Osteoblast (primary cell): ENCODE measurements at places on chromosomes 5 and 9.

DNA sequence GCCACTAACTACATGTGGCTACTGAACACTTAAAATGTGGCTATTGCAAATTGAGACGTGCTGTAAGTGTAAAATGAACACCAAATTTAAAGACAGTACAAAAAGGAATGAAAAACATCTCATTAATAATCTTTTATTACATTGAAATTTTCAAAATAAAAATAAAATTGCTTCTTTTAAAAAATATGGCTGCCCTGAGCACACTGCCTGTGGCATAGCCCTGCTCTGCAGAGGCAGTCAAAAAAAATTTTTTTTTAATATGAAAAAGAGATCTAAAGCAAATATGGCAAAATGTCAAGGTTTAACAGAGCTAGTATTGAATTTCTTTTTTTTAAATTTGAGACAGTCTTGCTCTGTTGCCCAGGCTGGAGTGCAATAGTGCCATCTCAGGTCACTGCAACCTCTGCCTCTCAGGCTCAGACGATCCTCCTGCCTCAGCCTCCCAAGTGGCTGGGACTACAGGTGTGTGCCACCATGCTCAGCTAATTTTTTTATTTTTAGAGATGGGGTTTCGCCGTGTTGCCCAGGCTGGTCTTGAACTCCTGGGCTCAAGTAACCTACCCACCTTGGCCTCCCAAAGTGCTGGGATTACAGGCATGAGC, 25.6 kb downstream of the CARNMT1 start:
- H3K27me3 ChIP-seq = no peaks in the 10 kb centered on the region
- H3K36me3 ChIP-seq = no peaks in the 10 kb centered on the region
- H3K27ac ChIP-seq = no peak overlapping the region
- no peak overlapping the region for H3K4me3 ChIP-seq

- no peak overlapping the region for H3K4me3 ChIP-seq
- H3K27me3 ChIP-seq = no peaks in the 10 kb centered on the region
- peak overlapping the region; percentile 61 for H3K27ac ChIP-seq
- DNase-seq = peak; percentile 71
Observed at GRCh38 chr9:124291801-124292396, 34.1 kb downstream of the NEK6 start.

- peaks cover 20% of the 10 kb centered on the region for H3K4me1 ChIP-seq
- peak; percentile 84 for DNase-seq
- H3K27me3 ChIP-seq = no peaks in the 10 kb centered on the region
- no peak overlapping the region for H3K4me3 ChIP-seq
- H3K36me3 ChIP-seq = no peaks in the 10 kb centered on the region
- no peak overlapping the region for H3K27ac ChIP-seq
Observed at GRCh38 chr5:159510282-159510681, 180.0 kb upstream of the IL12B start.

DNA sequence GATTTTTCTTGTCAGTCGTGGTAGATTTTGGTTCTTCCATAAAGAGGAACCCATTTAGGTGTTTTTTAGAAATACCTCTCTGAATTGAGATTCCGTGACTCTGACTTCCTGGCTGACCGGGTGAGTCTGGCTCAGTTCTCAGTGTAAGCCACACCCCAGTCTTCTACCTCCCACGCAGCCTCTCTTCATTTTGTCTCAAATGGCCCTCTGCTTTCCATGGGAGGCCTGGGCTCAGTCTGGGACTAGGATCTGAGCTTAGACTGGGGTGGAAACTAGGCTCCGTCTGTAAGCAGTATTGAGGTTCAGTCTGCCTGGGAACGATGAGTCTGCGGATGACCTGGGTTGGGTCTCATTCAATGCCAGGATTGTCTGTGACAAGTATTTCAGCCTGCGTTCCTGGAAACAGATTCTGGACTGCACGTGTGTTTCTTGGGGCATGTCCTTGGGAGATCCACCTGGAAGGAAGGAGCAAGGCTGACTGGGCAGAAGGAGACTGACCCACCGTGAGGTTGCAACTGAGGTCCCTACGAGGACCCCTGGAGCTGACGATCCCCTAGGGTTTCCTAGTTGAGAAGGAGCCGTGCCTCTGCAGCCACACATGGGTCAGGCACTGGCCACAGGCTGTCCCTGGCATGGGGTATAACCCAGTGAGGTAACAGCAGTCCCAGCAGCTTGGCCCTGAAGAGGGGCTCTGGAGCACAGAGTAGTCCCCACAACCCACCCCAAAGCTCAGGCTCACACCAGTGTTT, 12.4 kb upstream of the CRB2 start:
- no peaks in the 10 kb centered on the region for H3K36me3 ChIP-seq
- no peak overlapping the region for H3K4me3 ChIP-seq
- no peak overlapping the region for H3K27ac ChIP-seq
- peaks cover 7% of the 10 kb centered on the region for H3K27me3 ChIP-seq

DNA sequence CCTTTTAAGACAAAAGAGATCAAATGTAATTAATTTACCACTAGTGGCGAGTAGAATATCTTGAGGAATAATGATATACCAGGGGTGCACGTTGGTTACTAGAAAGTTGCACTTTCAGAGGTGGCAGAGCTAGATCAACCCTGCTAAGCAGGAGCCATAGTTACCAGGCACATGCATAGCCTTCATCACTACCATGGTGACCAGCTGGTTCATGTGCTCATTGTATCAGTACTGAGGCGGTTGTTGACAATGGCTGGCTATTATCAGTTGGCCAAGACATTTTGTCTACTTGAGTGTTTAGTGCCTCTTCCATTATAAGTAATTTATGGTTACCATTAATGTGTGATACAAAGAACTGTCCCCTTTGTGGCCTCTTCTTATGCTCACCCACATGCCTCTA, 201.2 kb downstream of the FGF10 start:
- no peak overlapping the region for H3K27ac ChIP-seq
- no peaks in the 10 kb centered on the region for H3K36me3 ChIP-seq
- no peaks in the 10 kb centered on the region for H3K27me3 ChIP-seq

GRCh38 chr5:42467981-42468524, 44.8 kb downstream of the GHR start:
- no peak overlapping the region for H3K4me3 ChIP-seq
- H3K27me3 ChIP-seq = no peaks in the 10 kb centered on the region
- no peak for DNase-seq
- no peaks in the 10 kb centered on the region for H3K4me1 ChIP-seq

DNA sequence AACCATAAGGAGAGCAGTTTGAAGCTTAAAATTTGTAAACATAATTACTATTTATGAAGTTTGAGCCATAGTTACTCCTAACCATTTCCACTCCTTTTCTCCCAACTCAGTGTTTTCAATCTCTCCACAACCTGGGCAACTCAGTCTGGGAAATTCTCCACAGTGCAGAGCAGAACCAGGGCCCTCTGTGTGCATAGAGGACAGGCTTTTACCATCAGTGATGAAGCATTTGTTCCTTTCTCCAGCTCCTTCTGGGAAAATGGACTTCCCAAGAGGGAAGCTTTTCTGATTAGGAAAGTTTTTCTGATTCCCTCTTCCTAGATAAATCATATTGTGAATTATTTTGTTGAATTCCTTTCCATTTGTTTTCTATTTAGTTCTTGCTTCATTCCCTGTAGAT, 132.3 kb upstream of the MPDZ start:
- H3K4me3 ChIP-seq = no peak overlapping the region
- no peak overlapping the region for H3K27ac ChIP-seq
- no peaks in the 10 kb centered on the region for H3K36me3 ChIP-seq
- H3K4me1 ChIP-seq = no peaks in the 10 kb centered on the region

DNA sequence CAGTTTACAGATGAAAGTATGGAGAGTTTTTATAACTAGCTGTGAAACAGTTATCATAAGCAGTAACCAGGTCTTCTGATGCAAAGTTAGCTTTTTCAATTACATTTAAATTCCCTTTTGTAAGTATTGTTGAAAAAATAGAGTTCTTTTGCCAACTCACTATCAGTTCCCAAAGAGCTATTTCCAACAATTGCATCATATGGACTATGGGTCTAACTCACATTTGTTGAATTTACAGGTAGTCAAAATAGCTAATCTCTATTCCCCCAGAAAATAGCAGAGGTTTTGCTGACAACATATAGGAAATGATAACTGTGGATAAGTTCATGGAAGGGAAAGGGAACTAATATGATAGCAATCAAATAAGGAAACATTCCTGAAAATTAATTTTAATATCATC, 1.4 kb downstream of the SPINK1 start:
- H3K27me3 ChIP-seq = no peaks in the 10 kb centered on the region
- no peak overlapping the region for H3K27ac ChIP-seq
- no peaks in the 10 kb centered on the region for H3K36me3 ChIP-seq
- no peak overlapping the region for H3K4me3 ChIP-seq

DNA sequence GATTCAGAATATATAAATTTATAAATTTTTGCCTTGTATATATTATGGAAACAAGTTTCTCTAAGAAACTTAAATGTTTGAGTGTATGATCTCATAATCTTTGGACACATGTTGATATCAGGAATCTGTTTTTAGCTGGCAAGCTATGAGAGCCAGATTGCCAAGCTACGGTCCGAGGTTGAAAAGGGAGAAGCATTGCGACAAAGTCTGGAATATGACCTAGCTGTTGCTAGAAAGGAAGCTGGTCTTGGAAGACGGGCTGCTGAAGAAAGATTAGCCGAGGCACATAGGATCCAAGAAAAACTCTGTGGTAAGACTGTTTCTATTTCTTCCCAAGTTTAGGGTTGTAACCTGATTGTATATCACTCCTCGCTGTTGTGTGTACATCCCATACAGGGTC, 25.9 kb downstream of the CCDC171 start:
- H3K4me3 ChIP-seq = no peak overlapping the region
- H3K4me1 ChIP-seq = no peaks in the 10 kb centered on the region
- no peak for DNase-seq
- no peaks in the 10 kb centered on the region for H3K36me3 ChIP-seq

DNA sequence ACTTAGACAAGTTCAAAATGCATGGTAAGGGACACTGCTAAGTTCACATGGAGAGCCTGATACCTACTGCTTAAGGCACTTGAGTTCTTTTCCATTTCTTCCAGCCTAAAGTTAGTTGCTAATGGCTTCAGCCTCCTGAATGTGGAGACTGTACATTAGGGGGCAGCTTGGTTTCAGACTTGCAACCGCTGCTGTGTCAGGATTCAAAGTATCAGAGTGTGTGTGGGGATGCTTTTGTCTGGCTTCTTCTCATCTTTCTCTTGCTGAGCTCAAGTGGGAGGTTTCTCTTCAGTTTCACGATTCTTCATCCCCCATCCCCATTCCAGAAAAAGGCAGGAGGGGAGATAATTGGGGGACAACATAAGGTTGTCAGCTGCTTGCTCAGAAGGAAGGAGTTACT, 49.4 kb downstream of the ATP10B start:
- no peaks in the 10 kb centered on the region for H3K36me3 ChIP-seq
- no peaks in the 10 kb centered on the region for H3K27me3 ChIP-seq
- H3K4me3 ChIP-seq = no peak overlapping the region
- DNase-seq = no peak

DNA sequence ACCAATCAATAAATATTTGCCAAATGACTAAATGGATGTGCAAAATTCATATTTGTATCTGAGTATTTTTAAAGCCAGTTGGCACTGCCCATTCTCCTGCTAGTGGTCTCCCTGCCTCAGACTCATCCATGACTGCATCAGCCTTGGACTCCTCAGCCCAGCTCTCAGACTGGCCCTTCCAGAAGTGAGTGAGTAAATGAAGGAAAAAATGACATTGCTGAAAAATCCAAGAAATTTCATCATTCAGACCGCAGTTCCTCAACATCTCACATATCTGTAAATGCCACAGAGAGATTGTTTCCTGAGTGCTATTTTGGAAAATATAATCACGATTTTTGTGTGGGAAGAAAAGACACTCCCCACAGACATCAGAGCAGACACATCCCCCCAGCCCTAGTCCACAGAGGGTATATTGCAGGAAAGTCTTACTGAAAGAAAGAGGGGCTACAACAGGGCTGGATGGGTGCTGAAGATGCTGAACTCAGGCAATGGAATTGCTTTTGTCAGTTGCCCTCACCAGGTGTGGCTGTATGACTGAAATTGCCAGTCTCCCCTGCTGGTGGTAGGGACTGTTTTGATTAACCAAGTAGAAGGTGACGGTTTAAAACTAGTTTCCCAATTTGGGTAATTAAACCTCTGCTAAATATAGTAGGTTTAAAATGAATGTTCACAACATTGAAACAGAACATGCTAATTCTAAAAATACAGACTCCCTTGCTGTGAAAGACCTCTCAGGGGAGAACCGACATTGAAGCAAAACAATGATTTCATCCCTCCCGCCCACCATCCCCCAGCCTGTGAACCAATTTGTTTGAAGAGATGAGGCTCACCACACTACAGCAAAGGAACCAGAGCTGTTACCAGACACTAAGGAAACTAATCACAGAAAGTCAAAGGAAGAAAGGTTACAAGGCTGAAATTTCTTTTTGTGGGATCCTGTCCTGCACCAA, 158.8 kb downstream of the DEPDC1B start:
- peak overlapping the region; percentile 56 for H3K4me3 ChIP-seq
- peak; percentile 83 for DNase-seq
- H3K27me3 ChIP-seq = no peaks in the 10 kb centered on the region
- peak overlapping the region; percentile 98 for H3K27ac ChIP-seq

DNA sequence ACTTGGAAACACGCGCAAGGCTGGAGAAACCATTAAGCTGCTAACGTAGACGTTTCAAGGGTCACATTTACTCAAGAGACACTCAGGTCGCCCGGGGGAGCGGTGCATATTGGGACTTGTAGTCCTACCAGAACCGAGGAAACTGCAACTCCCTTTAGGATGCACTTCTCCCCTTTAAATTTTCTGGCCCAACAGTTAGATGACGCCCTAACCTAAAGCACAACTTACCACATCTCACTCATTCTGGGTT, 384 bp upstream of the DMXL1 start:
- H3K36me3 ChIP-seq = no peaks in the 10 kb centered on the region
- peak overlapping the region; percentile 98 for H3K27ac ChIP-seq
- H3K27me3 ChIP-seq = no peaks in the 10 kb centered on the region
- peaks cover 17% of the 10 kb centered on the region for H3K4me1 ChIP-seq
- H3K4me3 ChIP-seq = peak overlapping the region; percentile 95

DNA sequence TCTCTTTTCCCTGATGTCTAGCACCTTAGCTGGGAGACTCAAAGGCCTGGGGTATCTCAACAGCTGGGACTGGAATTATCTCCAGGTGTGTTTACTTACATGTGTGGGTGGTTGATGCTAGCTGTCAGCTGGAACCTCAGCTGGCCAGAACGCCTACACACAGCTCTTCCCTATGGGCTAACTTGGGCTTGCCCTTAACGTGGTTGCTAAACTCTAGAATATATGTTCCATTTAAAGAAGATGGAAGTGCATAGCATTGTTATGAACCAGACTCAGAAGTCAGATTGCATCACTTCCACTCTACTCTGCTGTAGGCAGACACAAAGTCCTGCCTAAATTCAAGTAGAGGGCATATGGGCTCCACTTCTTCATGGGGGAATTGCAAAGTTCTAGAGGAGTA, 29.3 kb downstream of the SGCD start:
- peaks cover 23% of the 10 kb centered on the region for H3K4me1 ChIP-seq
- H3K27ac ChIP-seq = no peak overlapping the region
- H3K36me3 ChIP-seq = no peaks in the 10 kb centered on the region
- no peaks in the 10 kb centered on the region for H3K27me3 ChIP-seq
- H3K4me3 ChIP-seq = no peak overlapping the region
- no peak for DNase-seq
